Activated CD8-positive, alpha-beta memory T cell treated with anti-CD3 and anti-CD28 coated beads, Interleukin-2, amount 50 U/mL, for 4 hours (primary cell): ENCODE measurements at places on chromosomes 11 and 22.

DNA sequence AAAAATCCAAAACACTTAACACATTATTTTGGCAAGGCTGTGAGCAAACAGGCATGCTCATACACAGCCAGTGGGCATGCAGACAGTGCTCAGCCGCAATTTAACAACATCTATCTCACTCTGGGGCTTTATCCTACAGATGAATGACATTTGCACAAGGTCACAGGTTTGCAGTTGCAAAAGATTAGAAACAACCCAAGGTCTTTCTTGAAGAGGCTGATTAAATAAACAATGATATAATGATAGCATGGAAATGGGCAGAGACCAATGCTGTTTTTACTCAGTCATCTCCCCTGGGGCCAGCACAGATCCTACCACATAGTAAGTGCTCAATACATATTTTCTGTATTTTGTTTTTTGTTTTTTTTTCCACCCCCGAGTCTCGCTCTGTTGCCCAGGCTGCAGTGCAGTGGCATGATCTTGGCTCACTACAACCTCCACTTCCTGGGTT is 9.4 kb downstream of the A4GALT start:
- DNase-seq, result no peak

GRCh38 chr11:119368121-119369034 is 13.1 kb downstream of the USP2 start:
- no peak for DNase-seq

DNA sequence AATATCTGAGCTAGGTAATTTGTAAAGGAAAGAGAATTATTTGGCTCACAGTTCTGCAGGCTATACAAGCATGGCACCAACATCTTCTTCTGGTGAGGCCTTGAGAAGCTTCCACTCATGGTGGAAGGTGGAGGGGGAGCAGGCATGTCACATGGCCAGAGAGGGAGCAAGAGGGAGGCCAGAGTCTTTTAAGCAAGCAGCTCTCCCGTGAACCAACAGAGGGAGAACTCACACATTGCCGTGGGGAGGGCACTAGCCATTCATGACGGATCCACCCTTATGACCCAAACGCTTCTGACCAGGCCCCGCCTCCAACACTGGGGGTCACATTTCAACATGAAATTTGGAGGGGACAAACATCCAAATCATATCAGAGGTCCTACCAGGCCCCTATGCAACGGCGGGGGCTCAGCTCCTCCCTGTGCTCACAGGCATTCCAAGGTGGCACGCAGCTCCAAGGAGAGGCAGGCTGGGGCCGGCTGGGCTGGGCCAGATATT is 4.6 kb downstream of the C11orf96 start:
- DNase-seq, result no peak

GRCh38 chr22:23754980-23755636 is 883 bp upstream of the VPREB3 start:
- DNase-seq, result no peak

- DNase-seq, result no peak
Measured at GRCh38 chr11:59151761-59152160, 9.1 kb downstream of the FAM111A start.

- peak; percentile 8 for DNase-seq
Measured at GRCh38 chr11:84720706-84721402, 906.3 kb downstream of the DLG2 start.

DNA sequence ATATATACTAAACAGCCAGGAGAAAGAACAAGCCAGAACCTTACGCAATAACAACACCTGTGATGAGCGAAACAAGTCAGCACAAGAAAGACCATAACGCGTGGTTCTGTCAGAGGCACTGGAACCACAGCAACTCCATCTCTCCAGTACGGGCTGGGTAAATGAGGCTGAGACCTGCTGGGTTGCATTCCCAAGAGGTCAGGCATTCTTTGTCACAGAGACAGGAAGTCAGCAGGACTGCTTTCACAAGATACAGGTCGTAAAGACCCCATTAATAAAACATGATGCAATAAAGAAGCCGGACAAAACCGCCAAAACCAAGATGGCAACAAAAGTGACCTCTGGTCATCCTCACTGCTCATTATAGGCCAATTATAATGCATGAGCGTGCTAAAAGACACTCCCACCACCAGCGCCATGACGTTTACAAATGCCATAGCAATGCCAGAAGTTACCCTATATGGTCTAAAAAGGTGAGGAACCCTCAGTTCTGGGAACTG is 21.7 kb downstream of the TPST2 start:
- DNase-seq, result no peak

GRCh38 chr11:16809886-16810668 is 71.6 kb downstream of the C11orf58 start:
- DNase-seq, result no peak

- DNase-seq, result no peak
Measured at GRCh38 chr11:82683029-82683428, 50.6 kb downstream of the FAM181B start.

- DNase-seq, result no peak
Measured at GRCh38 chr11:126358763-126359160, 3.3 kb downstream of the ST3GAL4 start.

GRCh38 chr11:107272561-107272960 is 185.1 kb downstream of the CWF19L2 start:
- no peak for DNase-seq

DNA sequence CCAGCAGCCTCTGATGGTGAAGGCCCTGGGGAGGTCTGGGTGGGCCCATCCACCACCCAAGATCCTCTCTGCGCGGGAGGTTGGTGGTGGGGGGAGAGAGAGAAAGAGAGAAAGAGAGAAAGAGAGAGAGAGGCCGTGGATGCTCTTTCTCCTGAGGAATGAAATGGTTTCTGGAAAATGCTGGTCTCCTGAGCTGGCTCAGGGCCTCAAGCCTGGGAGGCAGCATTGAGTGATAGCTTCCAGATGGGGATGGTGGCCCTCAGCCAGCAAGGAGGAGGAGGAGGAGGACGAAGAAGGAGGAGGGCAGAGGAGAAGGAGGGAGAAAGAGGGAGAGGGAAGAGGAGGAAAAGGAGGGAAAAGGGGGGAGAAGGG is 4.6 kb downstream of the TSPAN32 start:
- no peak for DNase-seq

- DNase-seq, result no peak
Measured at GRCh38 chr11:109552376-109552775, 130.4 kb downstream of the C11orf87 start.

- no peak for DNase-seq
Measured at GRCh38 chr11:77519847-77520246, 46.0 kb upstream of the PAK1 start.

GRCh38 chr11:119691020-119691666 is 37.9 kb downstream of the NECTIN1 start:
- DNase-seq, result no peak

- no peak for DNase-seq
Measured at GRCh38 chr22:30628491-30628890, 7.1 kb upstream of the SLC35E4 start.

DNA sequence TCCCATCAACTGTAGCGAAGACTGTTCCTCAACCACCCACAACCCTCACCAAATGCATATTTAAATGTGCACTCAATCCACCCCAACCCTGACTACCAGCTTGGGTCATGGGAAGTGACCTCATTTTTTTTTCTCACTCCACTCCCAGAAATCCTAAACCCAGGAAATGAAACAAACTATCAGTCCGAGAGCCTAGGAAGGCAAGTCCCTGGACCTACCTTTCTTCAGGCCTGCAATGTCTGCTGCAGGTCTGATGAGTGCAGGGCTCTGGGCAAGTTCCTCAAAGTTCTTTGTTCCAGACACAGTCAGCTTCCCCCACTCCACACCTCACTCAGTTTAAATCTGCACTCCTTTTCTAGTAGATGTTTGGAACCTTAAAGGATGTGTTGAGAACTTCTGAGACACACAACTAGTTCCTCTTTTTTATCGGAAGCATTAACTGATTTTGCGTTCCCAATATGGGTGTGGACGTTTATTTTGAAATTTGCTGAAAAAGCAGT is at the start of gene MS4A4E:
MS4A4E (minus strand) TSS at position 398 of the 500 bp plus-strand sequence. CDS start 13,082 bp downstream, outside the sequence.
- DNase-seq, result no peak

GRCh38 chr11:13970986-13971385 is 8.5 kb downstream of the SPON1 start:
- peak; percentile 18 for DNase-seq

- no peak for DNase-seq
Measured at GRCh38 chr11:115617767-115618166, 113.6 kb upstream of the CADM1 start.

- DNase-seq, result no peak
Measured at GRCh38 chr11:12860827-12861226, 148.3 kb upstream of the RASSF10 start.

DNA sequence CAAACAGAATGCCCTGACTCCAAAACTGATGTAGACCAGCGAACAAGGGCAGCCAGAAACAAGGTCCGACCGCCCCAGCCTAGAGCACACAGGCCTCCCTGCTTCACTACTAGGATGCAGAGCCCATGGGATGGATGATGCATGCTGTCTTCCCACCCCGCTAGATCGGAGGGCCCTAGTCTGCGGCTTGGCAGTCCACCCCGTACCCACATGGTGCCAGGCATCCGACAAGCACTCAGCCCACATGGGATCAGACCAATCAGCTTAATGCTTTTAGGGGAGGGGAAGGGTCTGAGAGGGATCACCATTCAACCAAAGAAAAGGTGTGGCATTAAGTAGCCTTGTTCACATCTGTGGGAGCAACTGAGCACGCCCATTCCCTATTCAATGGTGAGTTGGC is 30.6 kb downstream of the PISD start:
- no peak for DNase-seq

GRCh38 chr11:68763926-68764657 is 12.8 kb upstream of the TESMIN start:
- DNase-seq, result no peak

DNA sequence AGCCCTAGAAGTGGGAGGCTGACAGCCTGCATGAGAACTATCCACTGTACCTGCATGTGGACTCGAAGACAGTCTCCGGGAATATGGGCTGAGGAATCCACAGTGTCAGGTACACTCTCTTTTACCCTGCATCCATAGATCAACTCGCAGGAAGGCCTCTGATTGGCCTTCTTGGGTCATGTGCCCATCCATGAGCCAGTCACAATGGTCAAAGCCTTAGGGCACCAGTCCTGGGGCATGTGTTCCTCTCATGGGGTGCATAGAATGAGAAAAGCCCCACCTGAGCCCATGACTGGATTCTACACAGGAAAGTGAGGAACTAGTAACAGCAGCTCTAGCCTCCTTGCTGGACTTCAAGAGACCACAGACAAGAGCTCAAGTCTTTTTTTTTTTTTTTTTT is 10.6 kb downstream of the ART1 start:
- DNase-seq, result no peak
